ENCODE measurements at places on chromosomes 2 and 18.

DNA sequence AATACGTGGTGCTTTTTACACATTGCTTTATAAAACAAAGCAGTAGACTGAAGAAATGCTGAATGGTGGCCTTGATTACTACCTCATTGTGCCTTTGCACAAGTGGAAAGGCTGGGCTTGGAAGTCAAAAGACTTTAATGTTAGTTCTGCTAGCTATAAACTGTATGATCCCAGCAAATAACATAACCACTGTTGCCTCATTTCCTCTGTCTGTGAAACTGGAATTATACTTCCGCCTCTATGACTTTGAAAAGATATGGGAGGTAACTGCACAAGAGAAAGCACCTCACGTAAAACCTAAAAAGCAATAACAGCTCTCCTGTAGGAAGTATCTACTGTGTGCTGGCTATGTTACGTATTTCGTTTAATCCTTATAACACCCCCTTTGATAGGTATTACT is 43.4 kb upstream of the DSC1 start:
- DNase-seq = no peak

DNA sequence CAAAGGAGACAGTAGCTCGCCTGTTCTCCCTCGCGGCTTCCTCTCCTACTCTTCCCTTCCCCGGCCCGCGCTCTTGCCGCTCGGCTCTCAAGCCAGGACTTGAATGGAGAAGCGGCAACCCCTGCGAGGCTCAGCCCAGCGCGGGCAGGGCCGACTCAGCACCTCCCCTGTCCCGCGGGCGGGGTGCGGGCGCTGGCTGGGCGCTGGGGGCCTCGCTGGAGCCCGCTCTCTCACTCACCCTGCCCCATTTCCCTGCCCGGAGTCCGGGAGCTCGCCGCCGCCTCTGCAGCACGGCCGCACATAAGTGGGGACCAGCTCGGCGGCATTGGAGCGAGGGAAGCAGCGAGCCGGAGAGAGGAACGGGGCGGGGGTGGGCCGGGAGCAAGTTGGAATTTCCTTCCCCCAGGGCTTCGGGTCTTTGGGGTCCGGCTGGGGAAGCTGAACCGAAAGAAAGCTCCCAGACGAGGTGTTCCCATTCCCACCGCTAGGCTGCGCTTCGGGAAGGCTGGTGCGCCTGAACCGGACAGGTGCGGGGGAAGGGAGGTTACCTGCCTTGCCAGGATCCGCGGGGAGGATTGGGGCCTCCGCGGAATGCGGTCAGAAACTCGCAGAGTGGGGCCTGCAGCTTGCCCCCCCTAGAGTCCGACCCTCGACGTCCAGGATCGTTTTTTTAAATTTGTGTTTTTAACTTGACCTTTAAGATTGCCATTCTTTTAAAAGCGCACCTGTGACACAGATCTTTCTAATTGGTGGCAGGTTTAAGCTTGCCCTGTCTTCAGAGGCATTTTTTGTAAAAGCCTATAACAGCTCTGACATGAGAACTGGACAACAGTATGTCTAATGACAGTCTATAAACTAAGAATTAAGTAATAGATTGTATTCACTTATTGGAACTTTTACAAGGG is at the start of gene COBLL1:
TSS of gene COBLL1 (minus strand) at position 105 of the 905 bp plus-strand sequence. CDS start 627 bp downstream, outside the sequence.
- DNase-seq = no peak

DNA sequence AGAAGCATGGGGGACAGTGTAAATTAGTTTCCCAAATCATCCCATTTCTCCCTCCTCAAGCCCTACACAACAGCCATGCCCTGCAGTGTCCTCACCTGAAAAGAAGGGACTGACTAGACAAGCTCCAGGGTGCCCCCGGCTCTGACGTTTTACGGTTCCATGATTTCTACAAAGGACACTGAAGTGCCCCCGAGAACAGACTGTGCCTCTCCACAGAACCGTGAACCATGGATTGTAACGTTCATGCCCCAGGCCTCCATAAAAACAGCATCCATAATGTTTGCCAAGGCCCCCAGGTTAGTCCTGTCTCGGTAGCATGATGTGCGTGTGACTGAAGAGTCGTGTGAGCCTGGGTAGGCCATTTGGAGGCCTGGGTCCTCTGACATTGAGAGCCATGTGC is 7.0 kb upstream of the ACOXL start:
- DNase-seq = no peak

DNA sequence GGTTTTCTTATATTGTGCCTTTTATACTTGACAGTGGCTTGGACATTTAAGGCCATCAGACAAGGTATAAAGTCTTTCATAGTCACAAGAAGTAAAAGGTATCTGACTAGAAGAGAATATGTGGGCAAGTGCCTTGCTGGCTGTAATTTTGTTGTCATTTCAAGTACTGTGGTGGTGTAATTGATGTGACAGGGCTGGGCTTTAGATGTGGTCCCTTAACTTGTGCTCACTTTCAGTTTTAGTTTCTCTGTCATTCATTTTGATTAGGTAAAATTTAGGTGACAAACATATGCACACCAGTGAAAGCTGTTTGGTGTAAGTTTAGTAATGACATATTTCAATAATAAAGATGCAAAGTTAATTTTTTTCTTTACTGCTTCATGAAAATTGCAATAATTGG is 31.2 kb upstream of the TBR1 start:
- no peak for DNase-seq

DNA sequence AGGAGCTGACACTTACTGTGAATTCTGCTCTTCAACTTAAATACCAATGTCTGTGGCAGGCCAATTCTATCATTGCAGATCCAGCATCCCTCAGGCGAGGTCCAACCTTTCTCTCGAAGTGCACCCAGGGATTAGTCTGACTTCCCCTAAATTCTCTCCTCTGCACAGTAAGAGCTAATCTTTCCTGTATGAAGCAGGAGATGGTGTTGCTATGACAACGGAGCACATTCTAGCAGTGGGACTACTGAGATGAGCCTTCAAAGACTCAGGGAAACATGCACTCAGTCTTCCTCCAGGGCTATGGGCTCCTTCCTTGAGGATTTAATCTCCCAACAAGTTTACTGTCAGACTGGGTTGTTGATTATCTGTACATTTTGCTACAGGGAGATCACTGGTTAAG is 176.3 kb downstream of the NOL4 start:
- DNase-seq = no peak

GRCh38 chr18:49734836-49735235 is 78.5 kb downstream of the ACAA2 start:
- DNase-seq = no peak

Measured in activated T-helper 1 cell treated with anti-CD3 and anti-CD28 coated beads, Interleukin-2, amount 50 U/mL, for 16 hours (primary cell).